LoVo (cell line): ENCODE measurements at places on chromosomes 13 and 19.

DNA sequence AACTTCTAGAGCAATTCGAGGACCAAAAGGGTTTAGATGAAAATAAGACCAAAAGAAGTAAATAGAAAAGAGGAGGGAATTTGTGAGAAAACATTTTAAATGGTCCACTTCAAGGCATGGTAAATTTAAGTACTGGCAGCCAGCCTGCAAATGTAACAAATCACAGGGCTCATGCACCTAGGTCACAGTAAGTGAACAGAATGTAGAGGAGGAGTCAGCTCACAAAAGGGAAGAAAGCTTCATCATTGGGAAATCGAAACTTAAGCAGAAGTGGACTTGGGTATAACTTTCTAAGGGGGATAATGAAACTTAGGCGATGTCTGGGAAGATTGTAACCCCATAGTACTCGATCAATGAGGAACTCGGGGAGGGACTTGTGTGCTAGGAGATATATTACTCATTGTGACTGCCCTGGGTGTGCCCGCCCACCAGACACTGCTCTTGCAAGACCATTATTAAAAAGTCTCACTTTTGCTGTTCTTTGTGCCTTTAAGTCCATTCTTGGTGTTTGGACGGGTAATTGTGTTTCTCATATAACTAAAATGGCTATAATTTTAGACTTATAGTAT lies 1053.6 kb upstream of the MIR17HG start:
- no peak for DNase-seq

GRCh38 chr19:14411161-14411937 lies 7.8 kb downstream of the DDX39A start:
- no peak for DNase-seq

- DNase-seq = no peak
These were observed 2.5 kb downstream of the SHISA7 start for GRCh38 chr19:55440411-55441105.

DNA sequence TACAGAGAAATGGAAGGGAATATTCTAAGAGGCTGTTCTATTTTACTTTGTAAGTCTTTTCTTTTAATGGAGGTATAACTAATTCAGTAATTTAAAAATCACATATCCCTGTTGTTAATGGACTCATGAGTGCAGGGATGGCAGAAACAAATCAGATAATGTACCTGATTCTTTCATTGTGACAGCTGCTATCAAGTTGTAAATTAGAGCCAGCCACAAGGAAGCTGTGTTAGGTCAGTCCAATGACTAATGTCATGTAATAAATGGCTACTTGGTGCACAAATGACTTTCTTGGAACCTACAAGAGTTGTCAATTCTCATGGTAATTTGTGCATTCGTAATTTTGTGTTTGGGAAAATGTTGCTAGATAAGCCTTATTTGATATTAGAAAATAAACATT lies 446.4 kb downstream of the DCT start:
- no peak for DNase-seq

- peak; percentile 86 for DNase-seq
These were observed 10.8 kb downstream of the FOSB start for GRCh38 chr19:45478454-45479238.

GRCh38 chr19:13012690-13013608 lies 17.7 kb downstream of the NFIX start:
- DNase-seq = peak; percentile 56

DNA sequence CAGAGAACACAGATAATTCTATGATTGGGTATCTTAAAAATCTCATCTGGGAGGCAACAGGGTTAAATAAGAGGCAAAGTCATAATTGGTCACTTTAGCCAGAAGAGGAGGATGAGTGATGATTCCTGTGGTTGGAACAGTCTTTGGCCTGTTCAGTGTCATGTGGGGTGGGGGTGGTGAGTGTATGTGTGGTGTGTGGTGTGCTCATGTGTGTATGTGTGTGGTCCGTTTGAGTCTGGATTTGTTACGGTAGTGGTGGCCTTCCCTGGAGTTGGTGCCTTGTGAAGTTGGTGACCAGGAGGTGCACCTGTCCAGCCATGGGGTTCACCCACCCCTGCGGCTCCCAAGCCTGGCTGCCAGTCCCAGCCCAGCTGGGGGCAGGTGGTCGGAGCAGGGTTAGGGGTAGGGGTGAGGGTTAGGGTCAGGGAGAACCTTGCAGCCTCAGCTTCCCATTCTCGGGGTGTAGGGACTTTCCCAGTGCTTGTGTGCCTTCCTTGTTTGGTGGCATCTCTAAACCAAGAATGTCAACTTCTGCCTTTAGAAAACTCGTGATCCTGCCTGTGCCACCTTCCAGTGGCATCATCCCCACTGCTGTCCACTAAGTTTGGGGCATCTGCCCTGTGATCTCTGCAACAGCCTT lies 97.5 kb downstream of the RAB20 start:
- DNase-seq = no peak

GRCh38 chr13:106468207-106468606 lies 67.3 kb downstream of the EFNB2 start:
- no peak for DNase-seq
